ENCODE measurements at places on chromosomes 6 and 20. TPM values are rescaled to one million over a fixed set of nuclear protein-coding genes. Genes with fewer than 3 reads are reported as not detected.

TMX4 gene
- 54.2 TPM for total RNA-seq

OARD1 gene
- 15.0 TPM for total RNA-seq

RNF144B gene
- total RNA-seq: 35.9 TPM

ZKSCAN3 gene
- 4.2 TPM for total RNA-seq

FOXC1 gene
- 88.8 TPM for total RNA-seq

HTR1E gene
- total RNA-seq: not detected

TDRD6 gene
- total RNA-seq: 1.8 TPM

GRCh38 chr20:59848182-59848581 lies 85.3 kb downstream of the SYCP2 start:
- no peak for DNase-seq

GRCh38 chr6:87827346-87827745 lies 125.3 kb upstream of the AKIRIN2 start:
- no peak for DNase-seq

GRCh38 chr20:50745634-50746137 lies 14.3 kb downstream of the PARD6B start:
- no peak for DNase-seq

- DNase-seq: no peak
Measured at GRCh38 chr6:51007237-51007636, 188.6 kb downstream of the TFAP2B start.

- no peak for DNase-seq
Measured at GRCh38 chr20:48839154-48839917, 11.5 kb upstream of the PREX1 start.

DNA sequence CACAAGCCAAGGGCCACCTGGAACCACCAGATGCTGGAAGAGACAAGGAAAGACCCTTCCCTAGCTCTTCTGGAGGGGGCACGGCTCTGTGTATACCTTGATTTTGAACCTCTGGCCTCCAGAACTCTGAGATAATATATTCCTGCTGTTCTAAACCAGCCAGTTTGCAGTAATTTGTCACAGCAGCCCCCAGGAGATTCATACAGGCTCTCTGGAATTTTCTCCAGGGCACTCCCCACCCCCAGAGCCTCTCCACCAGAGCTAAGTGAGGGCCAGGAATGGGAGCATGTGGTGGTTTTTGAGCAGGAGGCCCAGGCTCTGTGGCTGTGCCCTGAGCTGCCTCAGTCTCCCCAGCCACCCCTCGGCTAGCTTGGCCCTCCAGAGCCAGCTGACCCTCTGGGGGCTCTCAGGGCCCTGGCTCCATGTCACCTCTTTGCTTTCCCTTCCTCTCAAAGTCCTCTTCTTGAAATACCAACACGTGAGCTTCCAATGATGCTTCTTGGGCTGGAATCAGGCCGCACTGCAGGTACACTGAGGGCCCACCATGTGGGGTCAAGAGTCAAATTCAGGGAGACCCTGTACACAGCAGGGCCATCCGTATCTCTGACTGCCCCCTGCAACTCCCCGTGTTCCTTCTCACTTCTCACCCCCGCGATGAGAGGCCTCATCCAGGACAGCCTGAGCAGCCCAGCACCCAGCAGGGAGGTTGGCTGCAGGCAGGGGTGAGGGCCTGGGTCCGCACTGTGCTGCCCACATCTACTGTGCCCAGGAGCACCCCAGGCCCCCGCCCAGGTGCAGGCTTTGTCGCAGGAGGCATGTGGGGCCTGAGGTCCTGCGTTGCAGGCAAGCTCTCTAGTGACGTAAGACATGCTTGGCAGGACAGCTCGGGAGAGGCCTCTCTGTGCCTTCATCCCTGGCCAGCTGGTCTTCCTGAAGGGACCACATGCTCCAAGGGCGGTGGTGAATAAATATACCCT lies 155.5 kb downstream of the ANKRD60 start:
- DNase-seq: no peak

DNA sequence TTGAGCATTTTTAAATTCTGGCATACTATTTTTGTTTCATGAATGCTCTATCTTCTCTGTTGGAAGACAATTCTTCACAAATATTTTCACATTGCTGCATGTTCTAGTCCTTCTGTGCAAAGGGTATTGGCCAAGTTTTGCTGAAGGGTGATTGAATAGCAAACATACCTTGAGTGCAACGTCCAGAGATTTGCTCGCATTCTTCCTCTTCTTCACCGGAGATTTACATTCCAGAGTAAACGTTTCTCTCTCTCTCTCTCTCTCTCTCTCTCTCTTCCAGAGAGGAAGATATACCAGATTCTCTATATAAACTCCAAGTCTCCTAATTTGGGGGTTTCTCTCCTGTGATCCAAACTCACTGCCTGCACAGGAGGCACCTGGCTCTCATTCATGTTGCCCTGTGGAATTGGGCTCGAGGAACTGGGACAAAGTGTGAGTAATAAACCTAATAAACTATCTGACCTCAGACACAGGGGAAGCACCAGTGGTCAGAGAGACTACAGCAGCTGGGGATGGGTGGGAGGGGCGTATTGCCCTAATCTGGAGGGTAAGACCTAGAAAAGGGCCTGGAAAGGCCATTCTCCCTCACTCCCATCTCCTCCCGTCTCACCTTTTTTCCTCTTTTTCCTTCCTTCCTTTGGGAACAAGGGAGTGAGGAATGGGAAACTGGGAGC lies 1.1 kb upstream of the TREML1 start:
- DNase-seq: no peak

DNA sequence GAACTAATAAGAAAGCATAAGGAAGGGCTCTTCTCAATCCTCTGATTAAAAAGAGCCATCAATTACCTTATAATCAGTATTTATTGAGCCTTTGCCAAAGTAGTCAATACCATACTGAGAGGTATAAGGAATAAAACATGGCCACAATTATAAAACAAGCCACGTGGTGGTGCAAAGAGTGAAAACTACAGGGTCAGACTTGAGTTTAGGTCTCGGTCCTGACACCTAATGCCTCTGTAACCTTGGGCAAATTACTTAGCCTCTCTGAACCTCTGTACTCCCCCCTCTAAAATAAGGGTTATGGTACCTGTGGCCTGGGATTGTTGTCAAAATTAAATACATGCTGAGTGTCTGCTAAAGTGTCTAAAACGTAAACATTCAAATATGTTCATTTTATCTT lies 11.8 kb downstream of the TRIM10 start:
- no peak for DNase-seq

DNA sequence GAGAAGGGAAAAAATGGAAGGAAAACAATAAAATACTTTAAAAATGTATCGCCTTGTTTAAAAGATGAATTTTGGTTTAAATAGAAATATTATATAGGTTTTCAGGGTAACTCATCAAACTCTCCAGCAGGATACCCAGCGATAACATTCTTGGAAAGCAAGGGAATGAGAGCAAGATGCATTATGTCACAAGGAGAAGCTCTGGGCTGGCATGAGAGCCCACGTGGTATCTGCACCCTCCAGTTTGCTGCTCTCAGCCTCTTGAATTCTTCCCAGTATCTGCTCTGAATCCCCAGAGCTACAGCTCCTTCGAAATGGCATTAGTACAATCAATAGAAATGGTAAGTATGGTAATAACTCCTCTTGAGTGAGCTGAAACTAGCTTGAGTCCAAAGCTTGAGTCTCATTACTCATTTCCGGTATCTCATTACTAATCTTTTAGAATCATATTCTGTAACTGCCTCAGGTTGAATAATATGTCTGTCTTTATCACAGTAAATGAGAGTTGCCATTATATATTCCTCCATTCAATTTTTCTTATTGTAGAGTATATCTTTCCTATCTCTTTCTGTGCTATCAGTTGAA lies 4.9 kb upstream of the TMEM242 start:
- no peak for DNase-seq

GRCh38 chr6:133985970-133986369 lies 32.9 kb downstream of the TBPL1 start:
- DNase-seq: no peak

GRCh38 chr20:56924292-56925081 lies 295.4 kb downstream of the TFAP2C start:
- no peak for DNase-seq

DNA sequence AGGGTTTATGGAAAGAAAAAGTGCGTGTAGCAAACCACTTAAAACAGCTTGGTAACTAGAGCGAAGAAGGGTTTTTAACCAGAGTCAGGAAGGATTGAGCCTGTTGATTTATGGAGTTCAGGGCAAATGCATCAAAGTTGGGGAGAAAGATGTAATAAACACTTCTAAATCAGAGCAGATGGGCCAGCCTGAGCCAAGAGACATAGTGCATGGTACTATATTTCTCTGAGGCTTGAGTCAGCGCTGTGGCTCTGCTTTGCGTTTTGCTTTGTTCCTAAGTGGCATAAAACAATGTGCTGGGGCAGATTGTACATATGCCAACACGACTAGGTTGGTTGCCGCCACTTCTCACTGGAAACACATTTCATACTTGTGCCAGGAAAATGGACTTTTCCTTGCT lies 111.3 kb downstream of the BCKDHB start:
- DNase-seq: no peak

DNA sequence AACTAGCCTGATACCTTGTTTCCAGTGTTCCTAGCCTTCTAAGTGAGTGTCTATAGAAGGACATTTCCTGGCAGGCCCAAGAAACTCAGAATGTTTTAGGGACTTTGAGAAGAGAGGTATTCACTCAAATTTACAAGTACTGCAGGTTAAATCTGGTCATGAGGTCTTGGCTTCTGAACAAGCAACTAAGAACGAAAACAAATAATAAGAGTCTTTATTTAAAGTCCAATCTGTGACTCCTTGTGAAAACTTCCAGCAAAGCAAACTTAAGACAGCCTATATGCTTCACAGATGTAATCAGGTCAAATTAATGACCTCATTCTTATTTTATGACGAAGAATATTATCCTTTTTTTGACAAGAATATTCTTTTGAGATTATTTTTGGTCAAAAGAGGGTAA lies 79.4 kb upstream of the PRSS16 start:
- no peak for DNase-seq

DNA sequence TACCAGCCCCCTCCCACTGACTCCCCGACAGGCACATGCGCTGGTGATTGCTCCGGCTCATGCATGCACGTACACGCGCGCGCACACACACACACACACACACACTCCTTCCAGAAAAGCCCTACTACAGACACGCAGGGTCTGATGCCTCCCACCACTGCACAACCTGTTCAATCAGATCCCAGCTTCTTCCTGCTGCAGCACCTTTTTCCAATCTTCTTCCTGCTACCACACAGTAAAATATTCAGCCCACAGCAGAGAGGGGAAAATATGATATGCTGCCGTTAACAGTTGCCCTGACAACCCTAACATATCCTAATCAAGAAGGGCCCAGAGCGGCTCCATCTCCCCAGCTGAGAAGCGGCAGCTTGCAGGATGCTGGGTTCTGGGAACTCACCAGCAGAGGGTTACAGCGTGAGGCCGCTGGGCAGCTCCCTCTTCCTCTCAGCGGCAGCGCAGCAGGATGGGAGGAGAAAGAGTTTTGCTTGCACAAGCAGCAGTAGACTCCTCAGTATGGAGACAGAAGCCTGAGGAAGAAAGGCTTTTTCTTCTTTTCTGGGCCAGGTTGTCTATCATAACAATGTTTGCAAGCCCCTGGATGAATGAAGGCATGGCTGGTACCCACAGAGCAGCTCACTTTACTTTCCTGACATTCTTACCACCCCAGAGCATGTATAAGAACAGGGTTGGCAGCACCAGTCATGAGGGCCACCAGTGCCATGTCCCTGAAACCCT lies 23.9 kb downstream of the MAP7 start:
- DNase-seq: no peak

GRCh38 chr6:170031684-170032121 lies 259.2 kb downstream of the DLL1 start:
- DNase-seq: peak; percentile 43

DNA sequence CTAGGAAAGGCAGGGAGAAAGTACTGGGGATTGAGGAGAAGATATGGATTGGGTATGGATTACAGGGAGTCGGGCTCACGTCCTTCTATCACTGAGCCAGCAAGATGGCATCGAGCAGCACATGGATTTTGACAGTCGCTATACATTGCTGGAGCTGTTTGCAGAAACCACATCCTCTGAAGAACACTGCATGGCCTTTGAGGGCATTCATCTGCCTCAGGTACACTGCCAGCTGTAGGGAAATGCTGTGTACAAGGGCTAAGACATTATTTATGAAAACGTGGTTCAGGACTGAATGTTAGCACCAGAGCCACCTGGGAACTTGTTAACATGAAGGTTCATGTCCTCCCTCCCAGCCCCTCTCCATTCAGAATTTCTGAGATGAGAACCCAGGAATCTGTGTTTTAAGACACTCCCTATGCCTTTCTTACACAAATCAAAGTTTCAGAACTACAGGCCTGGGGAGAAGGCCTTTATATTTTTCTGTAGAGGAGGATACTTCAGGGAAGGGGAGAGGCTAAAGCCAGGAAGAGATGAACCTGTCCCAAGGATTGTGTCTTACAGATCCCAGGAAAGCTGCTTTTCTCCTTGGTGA lies 3.5 kb downstream of the CUL9 start:
- DNase-seq: no peak

GRCh38 chr6:132675002-132675401 lies 16.0 kb upstream of the TAAR1 start:
- DNase-seq: no peak

GRCh38 chr20:52193133-52193532 lies 1.6 kb upstream of the ZFP64 start:
- DNase-seq: no peak

- no peak for DNase-seq
Measured at GRCh38 chr20:8144282-8145245, 12.5 kb downstream of the PLCB1 start.

DNA sequence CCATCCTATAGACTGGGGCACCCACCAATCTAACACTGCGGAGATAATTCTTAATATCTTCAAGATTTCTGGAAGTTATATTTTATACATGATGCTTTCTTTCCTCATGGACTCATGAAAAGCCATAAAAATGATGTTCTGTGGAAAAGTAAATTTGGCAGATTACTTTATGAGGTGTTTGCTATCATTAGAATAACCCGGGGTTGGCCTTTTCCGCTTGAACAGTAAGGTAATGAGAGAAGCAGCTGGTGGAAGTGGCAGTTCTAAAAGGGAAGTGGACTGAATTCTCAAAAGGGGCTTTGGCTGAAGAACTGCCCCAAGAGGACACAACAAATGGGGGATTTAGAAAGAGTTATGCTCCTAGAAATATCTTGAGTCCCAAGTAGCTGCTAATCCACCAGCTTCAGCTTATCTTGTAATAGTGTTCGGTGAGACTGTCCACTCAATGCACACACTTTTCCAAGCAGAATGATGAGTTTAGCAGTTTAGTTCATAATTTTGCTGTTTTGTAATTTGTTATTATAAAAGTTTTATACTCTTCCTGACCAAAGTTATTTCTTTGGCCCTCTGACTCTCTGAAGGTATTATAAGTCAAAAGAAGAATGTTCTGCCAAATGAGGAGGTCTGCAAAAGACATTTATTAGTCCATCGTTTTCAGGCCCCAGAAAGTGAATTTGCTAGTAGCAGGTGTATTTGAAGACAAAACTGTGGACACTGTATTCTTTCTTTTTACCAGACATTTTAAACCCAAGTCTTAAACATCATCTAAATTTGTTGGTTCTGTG lies 2.9 kb downstream of the ISM1 start:
- DNase-seq: no peak

- DNase-seq: no peak
Measured at GRCh38 chr6:150443621-150444020, 74.8 kb downstream of the IYD start.

DNA sequence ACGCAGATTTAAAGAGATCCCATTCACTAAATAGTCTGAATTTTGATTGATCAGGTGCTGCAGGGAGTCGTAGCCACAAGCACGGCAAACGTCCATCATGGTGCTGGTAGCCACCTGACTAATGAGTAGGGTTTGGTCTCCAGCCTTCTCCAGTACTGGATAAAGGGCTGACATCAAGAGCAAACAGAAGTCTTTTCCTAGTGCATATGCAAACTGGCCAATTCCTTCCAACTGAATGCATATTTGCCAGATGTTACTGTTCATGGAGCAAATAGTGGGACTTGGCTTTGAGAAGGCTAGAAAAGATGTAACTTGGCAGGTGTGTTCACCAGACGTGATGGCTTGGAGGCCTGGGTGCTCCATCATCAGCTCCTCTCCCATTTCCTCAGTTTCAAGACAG lies 21.6 kb downstream of the TTI1 start:
- DNase-seq: no peak

Measured in aorta (tissue), 5 donors.